ENCODE measurements at places on chromosomes 3 and 15. TPM values are rescaled to one million over a fixed set of nuclear protein-coding genes. Genes with fewer than 3 reads are reported as not detected.

DNA sequence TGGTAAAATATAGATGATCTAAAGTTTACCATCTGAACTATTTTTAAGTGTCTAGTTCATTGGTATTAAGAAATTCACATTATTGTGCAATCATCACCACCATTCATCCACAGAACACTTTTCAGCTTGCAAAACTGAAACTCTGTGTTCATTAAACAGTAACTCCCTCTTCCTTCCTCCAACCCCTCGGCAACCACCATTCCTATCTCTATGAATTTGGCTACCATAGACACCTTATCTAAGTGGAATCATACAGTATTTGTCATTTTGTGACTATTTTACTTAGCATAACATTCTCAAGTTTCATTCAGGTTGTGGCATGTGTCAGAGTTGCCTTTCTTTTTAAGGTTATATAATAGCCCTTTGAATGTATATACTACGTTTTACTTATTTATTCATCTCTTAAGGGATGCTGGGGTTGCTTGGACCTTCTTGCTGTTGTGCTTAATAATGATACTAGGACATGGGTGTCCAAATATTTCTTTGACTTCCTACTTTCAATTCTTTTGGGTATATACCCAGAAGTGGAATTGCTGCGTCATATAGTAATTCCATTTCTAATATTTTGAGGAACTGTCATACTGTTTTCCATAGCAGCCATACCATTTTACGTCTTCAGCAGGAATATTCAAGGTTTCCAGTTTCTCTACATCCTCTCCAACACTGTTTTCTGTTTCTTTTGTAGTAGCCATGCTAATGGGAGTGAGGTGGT is 20.9 kb downstream of the KAT2B start:
- no peak for DNase-seq

DNA sequence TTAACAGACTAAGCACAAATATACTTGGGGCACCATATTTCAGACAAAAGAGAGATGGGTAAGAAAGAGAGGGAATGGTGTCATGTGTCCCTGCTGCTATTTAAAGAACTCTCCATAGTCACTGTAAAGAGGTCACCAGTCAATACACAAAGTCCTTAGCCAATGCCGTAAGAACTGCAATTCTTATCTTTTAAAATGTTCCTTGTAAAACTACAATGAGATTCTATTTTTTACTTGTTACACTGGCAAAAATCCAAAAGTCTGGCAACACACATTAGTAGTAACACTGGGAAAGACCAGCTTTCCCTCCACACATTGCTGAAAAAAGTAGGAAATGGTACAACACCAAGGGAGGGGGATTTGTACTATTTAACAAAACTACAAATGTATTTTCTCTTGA is 189.4 kb downstream of the TBC1D5 start:
- DNase-seq, result no peak

DNA sequence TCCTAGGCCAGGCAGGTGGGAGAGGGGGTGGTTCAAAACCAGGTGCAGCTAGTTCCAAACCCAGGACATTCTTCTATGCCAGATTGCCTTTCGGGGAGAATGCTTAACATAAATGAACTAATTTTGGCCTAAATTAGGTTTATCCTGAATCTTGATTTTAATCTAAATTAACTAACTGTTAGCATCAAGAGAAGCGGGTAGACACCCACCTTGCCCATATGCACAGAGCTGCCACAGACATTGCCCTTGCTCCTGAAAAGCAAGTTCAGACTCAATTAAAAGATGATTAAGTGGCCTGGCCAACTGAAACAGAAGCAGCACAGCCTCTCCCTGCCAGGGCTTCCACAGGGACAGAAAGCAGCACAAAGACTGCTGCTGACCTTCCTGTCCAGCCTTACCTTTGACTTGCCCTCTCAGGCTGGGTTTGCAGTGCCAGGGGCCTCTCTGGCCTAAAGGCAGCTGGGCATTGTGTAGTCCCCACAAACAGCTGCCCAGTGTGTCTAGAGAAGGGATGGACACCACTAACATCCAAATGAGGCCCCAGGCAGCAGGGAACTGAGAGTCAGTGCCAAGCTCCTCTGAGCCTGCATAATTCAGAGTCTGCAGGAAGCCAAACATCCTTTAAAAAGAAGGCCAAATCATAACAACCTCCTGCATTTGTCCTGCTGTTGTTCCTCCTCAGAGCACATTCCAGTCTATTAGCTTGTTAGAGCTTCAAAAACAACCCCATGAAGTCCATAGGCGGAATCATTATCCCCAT is 15.4 kb upstream of the OXTR start:
- DNase-seq, result no peak

- DNase-seq, result no peak
Observed at GRCh38 chr15:78737187-78737820, 74.0 kb downstream of the ADAMTS7 start.

GRCh38 chr3:9157651-9158362 is 91.6 kb downstream of the SRGAP3 start:
- DNase-seq, result peak; percentile 32

DNA sequence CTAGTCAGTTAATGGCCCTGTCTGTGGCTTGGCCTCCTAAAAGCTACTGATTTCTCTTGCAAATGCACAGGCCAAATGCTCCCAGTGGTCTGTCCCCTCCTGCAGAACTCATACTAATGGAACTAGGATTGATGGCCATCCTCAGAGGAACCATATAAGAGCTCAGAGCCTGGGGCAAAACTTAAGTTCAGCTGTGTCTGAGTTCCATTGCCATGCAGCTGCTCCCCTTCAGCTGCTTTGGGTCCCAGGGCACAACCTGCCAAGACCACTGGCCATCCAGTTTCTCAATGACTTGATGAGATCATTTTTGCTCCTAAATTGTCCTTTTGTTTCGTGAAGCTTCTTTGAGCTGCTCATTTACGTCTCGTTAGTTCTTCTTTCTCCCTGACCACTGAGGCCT is 529.5 kb upstream of the TBL1XR1 start:
- no peak for DNase-seq

DNA sequence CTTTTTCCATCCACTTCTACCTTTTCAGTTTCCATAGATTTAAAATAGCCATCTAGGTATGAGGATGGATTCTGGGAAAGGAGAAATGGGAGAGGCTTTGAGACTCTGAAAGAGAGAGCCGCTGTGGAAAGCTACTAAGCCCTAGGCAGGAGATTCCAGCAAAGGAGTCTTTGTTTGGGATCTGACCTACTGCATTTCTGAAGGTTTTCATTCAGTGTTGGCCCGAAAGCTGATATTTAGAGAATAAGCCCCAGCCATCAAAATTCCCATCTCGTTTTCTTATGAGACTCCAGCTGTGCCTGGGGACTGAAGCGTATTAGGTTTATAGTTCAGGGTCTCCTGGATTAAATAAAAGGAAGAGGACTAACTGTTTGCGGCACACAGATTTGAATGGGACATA is 19.5 kb downstream of the LIPH start:
- DNase-seq, result peak; percentile 50

DNA sequence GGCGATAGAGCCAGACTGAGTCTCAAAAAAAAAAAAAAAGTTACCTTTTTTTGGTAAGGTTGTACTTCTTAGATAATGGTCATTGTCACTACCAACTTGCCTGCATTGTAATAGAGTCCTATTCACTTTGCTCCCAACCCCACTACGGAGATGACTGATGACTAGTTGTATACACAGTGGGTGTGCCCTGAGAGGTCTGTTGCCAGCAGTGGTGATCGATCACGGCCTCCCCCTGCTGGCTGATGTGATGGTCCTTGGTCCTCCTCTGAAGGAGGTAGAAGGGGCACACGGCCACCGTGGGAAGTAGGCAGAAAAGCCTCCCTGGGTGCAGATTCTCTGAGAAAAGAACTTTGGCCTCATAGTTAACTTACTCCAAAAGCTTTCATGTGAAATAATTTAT is 10.7 kb downstream of the GCNT3 start:
- peak; percentile 55 for DNase-seq

GRCh38 chr15:88802250-88802990 is 816 bp upstream of the ACAN start:
- no peak for DNase-seq

GRCh38 chr15:94644433-94644832 is 413.1 kb downstream of the MCTP2 start:
- no peak for DNase-seq

- DNase-seq, result no peak
Observed at GRCh38 chr3:67940210-67940952, 286.0 kb upstream of the SUCLG2 start.

DNA sequence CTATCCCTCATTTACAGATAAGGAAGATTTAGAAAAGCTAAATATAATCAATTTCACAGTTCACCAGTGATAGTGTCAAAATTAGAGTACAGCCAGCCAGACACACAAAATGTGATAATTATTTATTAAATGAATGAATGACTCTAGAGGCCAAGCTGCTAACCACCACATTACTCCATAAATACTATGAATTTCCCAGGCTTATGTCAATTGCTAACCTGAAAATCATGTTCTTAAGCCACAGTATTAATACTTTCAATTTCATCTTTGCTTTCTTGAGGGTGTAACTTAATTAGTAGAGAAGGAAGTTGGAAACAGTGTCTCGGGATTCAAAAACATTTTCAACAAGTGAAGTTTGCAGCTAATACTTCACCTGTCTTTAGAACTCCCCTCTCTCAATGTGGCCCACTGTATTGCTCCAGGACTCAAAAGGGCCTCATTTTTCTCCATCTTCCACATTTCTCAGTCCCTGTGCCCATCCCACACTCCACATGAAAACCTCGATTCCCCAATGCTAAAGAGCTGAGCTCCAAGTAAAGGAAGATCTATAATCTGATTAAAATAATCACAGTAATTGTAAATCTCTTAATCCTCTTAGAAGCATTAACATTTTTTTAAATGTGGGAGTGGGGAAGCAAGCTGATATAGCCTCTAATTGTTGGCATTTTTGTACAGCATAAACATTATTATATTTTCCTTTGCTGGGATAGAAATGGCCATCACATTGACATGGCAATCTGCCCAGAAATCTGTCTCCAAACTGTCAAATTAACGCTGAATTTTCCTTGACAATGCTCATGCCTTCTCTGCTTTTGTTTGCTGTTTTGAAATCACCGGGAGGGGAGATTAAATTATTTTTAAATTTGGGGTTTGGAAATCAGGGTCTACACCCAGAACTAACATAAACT is 765.1 kb downstream of the ROBO1 start:
- DNase-seq, result no peak

GRCh38 chr3:71425491-71426071 is 157.9 kb downstream of the FOXP1 start:
- DNase-seq, result no peak

DNA sequence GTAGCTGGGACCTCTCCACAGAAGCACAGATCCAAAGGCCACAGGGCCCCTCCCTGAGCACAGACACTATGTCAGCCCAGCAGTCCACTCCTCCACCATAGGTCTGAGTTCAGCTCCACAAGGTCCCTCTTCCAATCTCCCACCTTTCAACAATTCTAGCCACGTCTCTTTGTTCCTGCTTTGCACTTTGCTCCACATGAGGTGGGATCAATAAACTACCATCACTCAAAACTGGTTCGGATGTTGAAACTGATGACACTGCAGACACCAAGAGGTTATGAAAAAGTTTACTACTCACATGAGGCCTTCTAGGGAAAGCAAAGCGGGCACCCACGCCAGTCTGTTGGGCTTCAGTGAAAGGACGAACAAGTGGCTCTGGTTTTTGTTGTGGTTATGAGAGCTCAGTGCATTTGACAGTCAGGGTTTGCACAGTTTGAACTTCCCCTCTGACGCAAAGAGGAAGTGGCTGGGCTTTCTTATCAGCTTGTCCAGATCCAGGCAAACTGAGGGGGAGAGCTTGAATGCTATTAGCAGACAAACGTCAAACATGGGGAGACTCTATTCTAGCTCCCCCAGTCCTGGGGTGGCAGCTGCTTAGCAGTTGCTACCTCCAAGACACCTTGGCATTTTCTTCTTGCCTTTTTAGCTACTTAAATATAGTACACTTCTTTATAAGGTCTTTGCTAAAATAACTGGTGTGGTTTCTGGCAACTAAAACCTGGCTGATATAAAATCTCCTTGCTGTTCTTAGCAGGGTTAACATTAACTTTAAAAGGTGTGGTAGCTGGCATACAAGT is 37.8 kb downstream of the ZNF445 start:
- DNase-seq, result no peak

DNA sequence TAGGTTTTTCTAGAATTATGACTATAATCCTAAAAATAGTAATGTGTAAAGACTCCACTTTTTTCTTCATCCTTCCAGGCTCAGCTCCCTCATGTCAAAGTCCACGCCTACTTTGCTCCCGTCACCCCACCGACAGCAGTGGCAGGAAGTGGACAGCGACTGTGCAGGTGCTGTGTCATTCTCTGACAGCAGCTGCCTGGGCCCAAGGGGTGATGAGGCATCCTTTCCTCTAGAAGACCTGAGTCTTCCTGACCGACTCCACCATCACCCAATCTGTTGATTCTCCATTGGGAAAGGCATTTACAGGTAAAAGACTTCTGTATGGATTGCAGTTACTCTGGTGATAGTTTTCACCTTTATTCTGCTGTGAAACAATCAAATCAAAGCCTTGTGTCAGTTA is 54.8 kb downstream of the UBP1 start:
- no peak for DNase-seq

DNA sequence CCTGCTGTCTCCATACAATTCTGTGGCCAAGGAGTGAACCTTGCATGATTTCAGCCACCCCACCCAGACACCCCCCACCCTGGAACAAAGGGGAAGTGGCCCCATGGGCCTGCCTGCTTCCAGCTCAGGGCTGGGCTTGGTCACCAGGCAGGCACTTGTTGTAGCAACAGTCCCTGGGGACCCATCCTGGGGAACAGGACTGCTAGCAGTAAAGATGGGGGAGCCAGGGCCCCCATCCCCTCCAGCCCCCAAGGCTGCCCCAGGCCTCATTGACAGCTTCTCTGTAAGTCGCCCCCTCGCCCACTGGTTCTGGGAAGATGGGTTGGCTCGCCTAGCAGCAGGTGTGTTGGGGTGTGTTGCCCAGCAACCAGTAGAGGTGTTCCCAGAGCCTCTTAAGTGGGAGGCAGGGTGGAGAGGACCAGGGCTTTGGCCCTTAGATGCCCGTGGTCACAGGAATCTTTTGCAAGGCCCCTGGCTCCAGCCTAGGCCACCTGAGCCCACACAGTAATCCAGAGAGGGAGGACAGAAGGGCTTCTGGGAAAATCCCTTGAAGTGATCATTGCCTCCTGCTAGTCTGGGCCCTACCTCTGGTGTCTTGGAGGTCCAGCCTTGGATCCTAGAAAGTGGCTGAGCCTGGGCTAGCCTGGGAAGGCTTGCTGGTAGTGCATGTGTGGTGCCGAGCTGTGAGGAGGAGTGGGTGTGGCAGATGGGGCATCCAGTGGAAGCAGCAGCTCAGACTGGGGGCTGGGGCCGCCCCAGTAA is 48.9 kb downstream of the CYP11A1 start:
- no peak for DNase-seq

DNA sequence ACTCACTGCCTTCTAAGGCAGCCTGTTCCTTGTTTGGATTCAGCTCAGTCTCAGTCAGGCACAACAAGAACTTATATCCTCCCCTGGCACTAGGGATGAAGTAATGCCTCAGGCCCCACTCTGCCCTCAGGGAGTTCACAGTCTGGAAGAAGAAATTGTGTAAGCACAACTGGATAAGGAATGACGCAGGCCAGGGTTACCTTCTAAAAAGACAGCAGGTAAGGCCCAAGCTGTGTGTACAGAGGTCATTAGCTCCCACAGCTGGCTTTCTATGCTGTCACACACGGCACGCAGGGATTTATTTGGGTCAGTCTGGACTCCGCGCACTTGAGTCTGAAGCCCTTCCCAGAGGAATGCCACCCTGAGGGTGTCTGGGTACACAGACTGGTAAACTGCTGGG is 82.9 kb downstream of the IQSEC1 start:
- DNase-seq, result no peak

Gene FANCD2OS
- total RNA-seq, result not detected

Gene ARL6IP5
- total RNA-seq, result 72.4 TPM

Gene SMCO1
- total RNA-seq, result not detected

Gene ZNF770
- total RNA-seq, result 34.0 TPM

Gene GOLGA8F
- not detected for total RNA-seq
